Omental fat pad (tissue), 4 donors: ENCODE measurements at places on chromosomes 5 and 9. TPM values are rescaled to one million over a fixed set of nuclear protein-coding genes. Genes with fewer than 3 reads are reported as not detected.

DNA sequence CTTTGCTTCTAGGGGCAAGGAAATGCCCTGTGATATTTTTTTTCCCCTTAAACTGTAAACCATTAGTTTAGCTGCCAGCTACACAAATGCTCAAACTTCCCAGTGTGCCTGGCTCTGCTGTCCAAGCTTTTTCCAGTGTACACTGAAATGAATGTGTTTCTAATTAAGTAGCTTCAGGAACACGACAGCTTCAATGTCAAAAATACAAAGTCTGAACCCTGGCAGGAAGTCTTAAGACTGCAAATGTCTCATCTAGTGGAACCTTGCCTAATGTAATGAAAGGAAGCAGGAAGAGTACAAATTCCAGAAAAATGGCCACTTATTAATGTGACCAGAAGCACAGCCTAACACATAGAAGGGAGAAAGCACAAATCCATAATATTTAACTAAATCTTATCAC, 255.2 kb downstream of the CRB2 start:
- DNase-seq: no peak

IFNB1 gene
- total RNA-seq: not detected

ADAMTS13 gene
- 3.0 TPM for total RNA-seq

DNA sequence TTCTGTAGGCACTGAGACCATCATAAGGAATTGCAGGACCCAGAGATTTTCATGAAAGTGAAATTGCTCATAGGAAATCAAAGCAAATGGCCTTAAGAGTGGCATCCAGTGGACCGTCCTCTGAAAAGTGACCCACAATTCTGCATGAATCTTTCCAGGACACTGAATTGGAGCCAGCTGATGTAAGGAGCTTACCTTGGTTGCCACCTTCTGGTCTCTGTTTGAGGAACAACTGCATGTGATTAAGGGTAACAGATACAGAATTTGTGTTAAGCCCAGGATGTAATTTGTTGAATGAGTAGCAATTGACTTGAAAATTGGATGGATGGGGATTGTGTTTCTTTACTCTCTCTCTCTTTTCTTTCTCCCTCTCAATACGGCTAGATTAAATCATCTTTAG, 49.9 kb upstream of the GAS1 start:
- DNase-seq: no peak

MTAP gene
- total RNA-seq: 27.0 TPM

DNA sequence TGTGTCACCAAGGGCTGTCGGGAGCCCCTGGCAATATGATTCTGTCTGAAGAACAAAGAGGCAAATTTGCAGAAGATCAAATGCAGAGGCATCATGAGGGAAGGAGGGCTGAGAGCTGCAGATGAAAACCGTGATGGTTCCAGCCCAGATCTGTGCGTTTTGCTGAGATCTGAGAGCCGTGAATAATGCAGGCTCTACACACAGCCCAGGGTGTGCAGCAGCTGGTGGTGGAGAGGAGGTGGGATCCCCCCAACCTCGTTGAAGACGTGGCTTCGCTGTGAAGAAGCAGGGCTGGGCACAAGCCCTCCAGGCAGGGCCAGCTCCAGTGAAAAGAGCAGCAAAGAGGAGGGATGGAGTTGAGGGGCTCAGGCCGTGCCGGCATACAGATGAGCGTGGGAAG, 75.5 kb downstream of the TSPAN17 start:
- DNase-seq: no peak
